ENCODE measurements at places on chromosomes 12 and 14.
A peak's percentile ranks its signal among the peaks of the same experiment; 100 is the strongest.

DNA sequence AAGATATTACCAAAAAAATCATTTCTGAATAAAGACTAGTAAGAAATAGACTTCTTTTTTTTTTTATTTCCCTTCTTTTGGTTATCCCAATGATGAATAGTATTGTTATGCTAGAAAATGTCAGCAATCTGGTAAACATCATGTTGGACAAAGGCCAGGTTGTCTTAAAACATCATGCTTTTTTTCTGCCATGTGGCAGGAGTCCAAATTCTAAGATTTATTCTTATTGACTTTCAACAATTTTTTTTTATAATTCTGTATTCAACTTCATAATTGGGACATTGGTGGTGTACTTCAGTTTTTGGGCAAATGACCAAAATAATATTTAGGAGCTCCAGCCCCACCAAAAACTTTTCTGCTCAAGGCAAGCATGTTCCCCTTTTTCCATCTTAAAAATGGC lies 10.5 kb downstream of the DCN start:
- no peak for DNase-seq

DNA sequence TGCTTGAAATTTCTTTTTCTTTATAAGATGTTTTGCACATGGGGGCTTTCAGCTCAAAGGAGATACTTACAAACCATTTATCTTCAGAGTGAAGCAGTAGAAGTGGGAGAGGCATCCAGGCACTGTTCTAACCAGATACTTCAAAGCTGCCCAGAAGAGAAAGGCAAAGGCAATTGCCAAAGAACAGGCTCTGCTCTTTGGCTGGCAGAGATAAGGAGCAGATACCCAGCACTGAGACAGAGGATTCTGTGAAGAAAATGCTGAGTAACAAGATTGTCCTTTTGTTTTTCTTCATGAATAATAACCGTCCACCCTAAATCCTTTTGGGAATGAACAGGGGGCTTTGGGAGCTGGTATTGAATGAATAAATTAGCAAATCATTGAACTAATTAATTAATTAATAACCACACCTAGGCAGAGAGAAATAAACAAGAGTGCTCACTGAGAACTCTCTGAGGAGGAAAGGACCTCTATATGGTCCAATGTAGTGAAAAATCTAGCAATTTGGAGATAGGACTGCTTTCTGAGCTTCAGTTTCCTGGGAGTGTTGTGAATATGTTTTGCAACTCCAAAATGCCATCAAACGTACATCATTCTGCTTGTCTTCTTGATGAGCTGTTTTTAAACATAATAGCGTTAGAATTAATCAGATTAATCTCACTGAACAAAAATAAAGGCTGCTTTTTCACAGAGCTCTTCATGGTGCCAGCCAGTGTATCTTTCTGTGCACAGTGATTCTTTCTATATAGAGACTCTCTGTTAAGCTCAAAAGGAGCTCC lies 192.8 kb upstream of the AMIGO2 start:
- DNase-seq: no peak

GRCh38 chr14:20327005-20327869 lies 5.8 kb downstream of the CCNB1IP1 start:
- peak; percentile 67 for DNase-seq

DNA sequence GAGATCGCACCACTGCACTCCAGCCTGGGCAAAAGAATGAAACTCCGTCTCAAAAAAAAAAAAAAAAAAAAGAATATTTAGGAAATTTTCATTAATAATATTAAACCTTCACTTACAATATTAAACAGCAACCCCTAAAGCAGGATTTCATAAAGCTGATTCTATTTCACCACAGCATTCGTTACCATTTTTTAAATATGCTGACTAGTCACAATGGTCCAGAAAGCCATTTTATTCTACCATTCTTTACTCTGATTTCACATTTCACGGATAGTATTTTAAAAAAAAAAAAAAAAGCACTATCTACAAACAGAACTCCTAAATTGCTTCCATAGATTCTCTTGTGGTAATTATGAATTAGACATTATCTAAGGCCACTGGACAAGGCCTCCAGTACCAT lies 27.6 kb downstream of the SARNP start:
- DNase-seq: no peak

GRCh38 chr14:73744175-73744867 lies 30.1 kb upstream of the PNMA1 start:
- DNase-seq: no peak

DNA sequence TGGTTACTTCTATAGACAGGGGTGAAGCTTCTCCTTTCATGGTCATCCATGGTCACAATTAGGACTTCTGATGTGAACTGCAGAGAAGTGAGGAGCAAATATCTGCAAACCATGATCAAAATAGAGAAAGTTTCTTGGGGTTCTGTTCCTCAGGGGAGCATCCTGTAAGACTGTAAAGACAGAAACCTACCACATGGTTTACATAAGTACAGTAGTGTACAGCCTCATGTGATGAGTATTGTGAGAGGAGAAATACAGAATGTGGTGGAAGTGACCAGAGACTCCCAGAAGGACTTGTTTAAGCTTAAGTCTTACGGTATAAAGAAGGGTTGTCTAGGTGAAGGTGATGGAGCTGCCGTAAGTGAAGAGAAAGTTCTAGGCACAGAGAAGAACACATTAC lies 484.7 kb downstream of the LRIG3 start:
- no peak for DNase-seq

GRCh38 chr12:85872497-85873091 lies 1.5 kb upstream of the NTS start:
- DNase-seq: peak; percentile 22

DNA sequence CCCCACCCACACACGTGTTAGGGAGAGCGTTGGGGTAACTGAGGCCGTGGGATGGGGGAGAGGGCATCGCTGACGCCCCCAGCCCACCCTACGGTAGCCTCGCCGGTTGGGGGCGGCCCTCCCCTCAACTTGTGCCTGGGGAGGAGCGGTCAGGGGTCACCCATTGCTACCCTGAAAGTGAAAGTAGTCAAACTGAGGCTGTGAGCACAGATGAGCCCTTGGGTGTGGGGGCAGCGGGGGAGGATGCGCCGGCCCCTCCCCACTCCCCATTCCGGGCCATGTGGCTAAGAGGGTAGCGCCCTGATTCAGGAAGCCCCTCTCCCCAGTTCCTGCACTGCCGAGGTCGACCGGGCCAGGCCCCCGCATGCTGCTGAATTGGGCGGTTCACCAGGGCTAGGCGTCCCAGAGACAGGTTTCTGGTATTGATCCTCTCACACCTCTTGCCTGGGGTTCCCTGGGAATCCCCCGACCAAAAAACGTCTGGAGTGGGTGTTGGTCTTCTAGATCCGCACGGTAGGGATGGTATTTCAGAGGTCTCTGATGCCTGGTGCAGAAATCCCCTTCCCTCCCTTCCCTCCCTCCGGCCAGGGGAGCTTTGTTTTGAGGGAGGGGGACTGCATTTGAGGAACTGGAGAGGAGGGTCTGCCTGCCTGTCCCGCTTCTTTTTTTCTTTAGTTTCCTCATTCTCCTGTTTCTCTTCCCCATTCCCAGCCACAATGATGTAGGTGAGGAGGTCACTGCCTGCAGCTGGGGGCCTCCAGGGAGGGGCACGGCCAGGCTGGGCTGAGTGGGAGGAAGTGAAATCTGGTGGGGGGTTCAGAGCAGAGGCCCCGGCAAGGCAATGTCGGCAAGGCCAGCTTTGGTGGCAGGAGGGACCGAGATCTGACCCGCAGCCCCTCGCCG lies 1.0 kb downstream of the SH2B3 start:
- DNase-seq: no peak

- no peak for DNase-seq
Observed at GRCh38 chr14:68998062-68998461, 19.0 kb upstream of the ACTN1 start.

- DNase-seq: no peak
Observed at GRCh38 chr14:101501341-101501740, 60.0 kb upstream of the DIO3 start.

DNA sequence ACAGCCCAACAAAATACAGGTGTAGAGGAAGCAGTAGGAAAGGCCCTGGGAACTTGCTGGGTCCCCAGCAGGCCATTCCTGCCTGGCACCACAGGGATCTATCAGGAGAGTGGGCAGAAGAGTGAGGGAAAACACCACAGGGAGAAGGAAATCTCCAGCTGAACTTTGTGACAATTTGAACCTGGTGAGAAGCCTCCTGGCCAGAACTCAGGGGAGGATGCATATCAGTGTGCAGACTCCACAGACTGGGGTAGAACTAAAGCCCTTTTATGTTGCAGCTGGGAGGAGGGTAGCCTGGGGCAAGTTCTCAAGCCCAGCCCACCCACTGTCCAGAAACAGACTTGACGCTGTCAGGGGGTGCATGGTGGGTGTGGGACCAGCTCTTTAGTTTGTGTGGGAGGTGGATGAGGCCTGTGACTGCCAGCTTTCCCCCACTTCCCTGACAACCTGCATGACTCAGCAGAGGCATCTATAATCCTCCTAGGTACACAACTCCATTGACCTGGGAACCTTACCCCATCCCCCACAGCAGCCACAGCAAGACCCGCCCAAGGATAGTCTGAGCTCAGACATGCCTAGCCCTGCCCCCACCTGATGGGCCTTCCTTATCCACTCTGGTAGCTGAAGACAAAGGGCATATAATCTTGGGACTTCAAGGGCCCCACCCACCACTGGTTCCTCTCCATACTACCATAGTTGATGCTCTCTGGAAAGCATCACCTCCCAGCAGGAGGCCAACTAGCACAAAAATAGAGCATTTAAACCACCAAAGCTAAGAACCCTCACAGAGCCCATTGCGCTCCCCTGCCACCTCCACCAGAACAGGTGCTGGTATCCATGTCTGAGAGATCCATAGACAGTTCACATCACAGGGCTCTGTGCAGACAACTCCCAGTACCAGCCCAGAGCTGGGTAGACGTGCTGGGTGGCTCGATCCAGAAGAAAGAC lies 28.9 kb downstream of the PNN start:
- no peak for DNase-seq

DNA sequence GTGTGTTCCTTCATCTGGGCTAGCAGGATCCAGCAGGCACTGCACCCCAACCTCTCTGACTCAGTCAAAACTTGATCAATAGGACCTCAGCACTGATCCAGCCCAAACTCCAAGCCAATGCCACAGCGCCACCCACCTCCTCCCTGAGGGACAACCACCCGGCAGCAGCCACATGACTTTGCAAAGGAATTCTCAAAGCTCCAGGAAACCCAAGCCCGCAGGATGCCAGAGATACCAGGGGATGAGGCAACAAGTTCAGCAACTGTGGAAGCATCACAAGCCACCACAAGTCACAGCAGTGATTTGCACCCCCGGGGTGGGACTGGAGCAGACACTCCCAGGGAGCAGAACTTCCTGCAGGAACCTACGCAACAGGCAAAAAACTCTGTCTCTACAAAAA lies 37.3 kb downstream of the ACTN1 start:
- DNase-seq: no peak

DNA sequence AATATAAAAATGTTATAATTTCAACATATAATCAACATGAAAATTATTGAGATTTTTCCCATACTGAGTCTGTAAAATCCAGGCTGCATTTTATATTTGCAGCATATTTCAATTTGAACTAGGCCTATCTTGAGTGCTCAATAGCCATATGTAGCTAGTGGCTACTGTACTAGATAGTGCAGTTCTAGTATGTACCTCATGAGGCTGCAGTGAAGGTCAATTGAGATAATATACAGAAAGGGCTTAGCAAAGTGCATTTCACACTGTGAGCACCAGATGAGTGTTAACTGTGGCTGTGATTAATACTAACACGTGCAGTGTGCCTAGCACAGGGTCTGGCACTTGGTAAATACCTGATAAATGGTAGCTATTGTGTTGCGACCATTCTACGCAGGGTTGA lies 5.4 kb upstream of the SLC22A17 start:
- no peak for DNase-seq

DNA sequence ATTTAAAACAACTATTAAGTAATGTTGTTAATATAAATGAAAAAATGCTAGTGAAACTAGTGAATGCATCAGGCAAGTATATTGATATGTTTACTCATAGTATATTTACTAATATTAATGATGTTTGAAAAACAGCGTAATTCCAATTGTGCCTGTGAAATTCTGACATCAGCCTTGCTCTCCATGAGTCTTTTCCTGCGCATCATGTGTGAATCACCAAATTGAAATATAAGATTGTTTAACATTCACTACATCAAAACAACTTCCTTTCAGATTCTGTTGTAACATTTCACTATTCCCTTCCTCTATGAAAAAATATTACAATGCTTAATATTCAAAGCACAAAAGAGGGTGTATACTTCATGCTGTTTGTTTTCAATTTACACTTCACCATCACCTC lies 1995.9 kb upstream of the SEL1L start:
- no peak for DNase-seq

DNA sequence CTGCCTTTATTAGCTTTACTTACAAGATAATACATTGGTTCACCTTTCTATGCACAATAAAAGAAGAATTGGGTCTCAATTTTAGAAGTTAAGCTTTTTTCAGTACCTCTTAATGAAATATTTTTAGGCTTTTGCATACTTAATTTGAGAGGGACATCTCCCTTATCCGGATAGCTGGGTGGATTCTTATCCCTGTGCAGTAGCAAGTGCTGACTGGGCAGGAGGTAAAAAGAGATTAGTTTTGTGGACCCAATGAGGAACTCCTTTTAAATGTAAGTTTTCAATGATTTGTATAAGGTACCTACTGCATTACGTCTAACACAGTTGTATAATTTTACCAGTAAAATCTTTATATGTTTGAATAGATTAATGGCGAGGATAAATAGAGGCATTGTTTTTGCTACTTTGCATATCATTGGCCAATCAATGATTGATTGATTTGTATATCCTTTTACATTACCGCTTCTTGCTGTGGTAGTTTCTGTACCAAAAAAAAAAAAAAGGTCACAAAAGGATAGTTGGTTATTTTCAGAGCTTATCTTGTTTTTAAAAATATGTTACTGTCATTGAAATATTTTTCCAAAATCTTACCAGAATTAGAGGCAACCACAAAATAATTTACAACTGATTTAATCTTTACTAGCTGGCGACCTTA lies 2.2 kb downstream of the CPSF6 start:
- DNase-seq: no peak

DNA sequence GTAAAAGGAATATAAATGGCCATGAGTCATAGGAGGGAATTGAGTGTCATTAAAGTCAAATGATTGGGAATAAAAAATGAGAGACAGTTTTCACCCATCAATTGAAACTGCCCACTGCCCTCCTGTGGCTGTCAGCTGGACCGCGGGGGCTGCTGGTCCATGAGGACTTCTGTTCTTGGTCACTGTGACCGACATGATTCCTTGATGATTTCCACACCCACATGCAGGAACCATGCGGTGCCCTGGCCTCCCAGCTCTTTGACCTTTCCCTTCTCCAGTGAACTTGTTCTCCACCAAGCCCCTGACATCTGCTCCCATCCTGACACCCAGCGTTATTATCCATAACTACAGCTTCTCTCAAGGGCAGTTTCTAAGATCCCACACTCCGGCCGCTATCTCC lies 48.4 kb downstream of the C12orf75 start:
- no peak for DNase-seq

- DNase-seq: no peak
Observed at GRCh38 chr14:74978416-74978947, 23.1 kb upstream of the PGF start.

DNA sequence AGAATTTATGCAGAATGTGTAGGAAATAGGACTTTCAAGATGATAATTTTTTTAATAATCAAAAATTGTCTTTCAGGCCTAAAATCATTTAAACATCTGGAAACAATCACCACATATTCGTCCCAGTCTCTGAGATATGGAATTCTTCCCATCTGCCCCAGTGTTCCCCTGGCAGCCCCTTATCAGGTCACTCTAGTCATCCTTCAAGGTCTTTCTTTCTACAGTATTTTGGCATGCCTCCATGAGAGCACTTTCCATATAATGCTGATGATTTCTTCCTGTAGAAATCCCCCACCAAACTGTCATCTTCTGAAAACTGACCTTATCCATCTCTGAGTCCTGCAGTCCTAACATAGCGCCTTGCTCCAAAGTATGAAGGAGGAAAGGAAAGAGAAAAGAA lies 422.1 kb downstream of the RPS29 start:
- no peak for DNase-seq

- no peak for DNase-seq
Observed at GRCh38 chr12:109961612-109962011, 34.6 kb downstream of the GIT2 start.
